A673 (cell line): ENCODE measurements at places on chromosomes 5 and 9. TPM values are rescaled to one million over a fixed set of nuclear protein-coding genes. Genes with fewer than 3 reads are reported as not detected.
A peak's percentile ranks its signal among the peaks of the same experiment; 100 is the strongest.

DNA sequence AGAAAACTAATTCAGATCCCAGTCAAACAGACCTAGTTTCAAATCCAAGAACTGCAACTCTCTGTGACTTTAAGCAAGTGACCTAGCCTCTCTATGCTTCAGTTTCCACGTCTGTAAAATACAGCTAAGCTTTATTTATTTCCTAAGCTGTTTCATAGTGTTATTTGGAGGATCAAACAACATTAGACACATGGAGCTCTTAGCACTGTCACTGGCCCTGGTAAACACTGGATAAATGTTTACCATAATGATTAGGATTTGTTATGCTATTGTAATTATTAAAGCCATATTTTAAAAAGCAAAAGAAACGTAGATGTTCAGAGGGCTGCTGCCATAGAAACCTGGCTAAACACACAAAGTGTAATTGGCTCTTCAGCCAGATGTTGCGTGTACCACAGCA is 26.6 kb upstream of the C5orf58 start:
- no peaks in the 10 kb centered on the region for H3K4me1 ChIP-seq
- H3K4me3 ChIP-seq: no peak overlapping the region
- no peaks in the 10 kb centered on the region for H3K27me3 ChIP-seq

Gene CYSRT1
- total RNA-seq: 0.37 TPM in 1 of 2 replicates, not detected in the other

DNA sequence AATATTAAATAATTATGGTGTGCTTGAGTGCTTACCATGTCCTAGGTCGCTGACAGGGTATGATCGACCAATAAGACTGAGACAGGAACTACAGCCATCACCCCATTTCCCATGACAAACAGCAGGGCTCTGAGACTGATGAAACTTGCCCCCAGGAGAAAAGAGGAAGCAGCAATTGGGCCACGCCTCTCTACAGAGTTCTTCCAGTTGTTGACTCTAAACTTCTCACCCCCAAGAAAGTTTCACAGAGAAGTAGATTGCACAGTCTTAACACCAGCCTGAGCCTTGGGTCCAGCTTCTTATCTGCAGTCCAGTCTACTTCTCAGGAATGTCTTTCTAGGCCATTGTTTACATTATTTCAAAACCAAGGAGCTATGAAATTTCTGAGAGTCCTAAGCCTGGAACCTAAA is 182.2 kb upstream of the ANKRD55 start:
- no peak overlapping the region for H3K27ac ChIP-seq
- H3K27me3 ChIP-seq: no peaks in the 10 kb centered on the region
- H3K36me3 ChIP-seq: no peaks in the 10 kb centered on the region
- no peak overlapping the region for H3K4me3 ChIP-seq
- DNase-seq: no peak

DNA sequence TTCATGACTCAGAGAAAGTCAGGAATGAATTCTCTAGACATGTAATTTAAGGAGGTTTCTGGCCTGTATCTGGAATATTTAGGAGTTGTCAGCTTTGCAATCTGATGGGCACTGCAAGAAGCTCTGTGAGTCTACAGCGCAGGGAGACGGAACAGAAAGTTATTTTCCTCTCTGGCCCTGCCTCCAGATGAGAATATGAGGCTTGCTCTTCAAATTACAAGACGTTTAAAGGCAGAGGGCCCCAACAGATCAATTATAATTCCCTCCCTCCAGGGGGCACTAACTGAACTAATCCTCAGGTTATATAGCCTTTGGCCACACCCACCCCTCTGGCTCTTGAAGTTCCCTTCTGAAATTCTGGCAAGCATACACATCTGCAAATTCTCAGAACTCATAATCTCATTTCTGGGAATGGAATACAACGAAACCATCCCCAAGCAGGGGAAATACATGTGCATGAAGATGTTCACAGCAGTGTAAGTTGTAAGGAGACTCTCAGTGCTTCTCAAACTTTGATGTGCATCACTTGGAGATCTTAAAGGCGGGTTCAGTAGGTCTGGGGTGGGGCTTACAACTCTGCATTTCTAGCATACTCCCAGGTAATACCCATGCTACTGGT is 307.6 kb downstream of the CWC27 start:
- H3K27ac ChIP-seq: peak overlapping the region; percentile 87
- no peaks in the 10 kb centered on the region for H3K27me3 ChIP-seq
- DNase-seq: peak; percentile 95
- no peaks in the 10 kb centered on the region for H3K36me3 ChIP-seq
- H3K4me3 ChIP-seq: no peak overlapping the region

Gene TTC16
- total RNA-seq: not detected in 2 replicates

GRCh38 chr9:7129391-7129790 is 371.6 kb downstream of the KDM4C start:
- no peak overlapping the region for H3K4me3 ChIP-seq
- H3K27me3 ChIP-seq: no peaks in the 10 kb centered on the region
- H3K4me1 ChIP-seq: no peaks in the 10 kb centered on the region
- no peak overlapping the region for H3K27ac ChIP-seq
- H3K36me3 ChIP-seq: no peaks in the 10 kb centered on the region
- DNase-seq: no peak

GRCh38 chr9:90095682-90096081 is 490.9 kb downstream of the GADD45G start:
- H3K27ac ChIP-seq: no peak overlapping the region
- H3K4me3 ChIP-seq: no peak overlapping the region
- no peak for DNase-seq
- H3K4me1 ChIP-seq: no peaks in the 10 kb centered on the region
- no peaks in the 10 kb centered on the region for H3K27me3 ChIP-seq

DNA sequence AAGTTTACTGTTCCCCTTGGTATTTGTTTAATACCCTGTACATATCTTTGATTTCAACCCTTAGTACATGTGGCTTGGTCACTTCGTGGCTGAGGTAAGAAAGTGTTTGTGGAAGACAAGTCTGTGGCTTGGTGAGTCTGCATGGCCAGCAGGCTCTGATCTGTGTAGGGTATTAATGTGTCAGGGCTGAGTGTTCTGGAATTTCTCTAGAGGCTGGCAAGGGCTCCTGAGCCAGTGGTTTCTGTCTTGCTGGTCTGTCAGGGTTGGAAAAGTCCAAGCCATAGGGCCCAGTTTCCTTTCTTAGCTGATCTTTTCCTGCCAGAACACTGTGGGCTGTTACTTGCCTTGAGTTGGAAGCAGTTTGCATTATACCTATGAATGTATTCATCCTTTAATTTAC is 48.0 kb upstream of the FBXL7 start:
- DNase-seq: no peak
- H3K4me3 ChIP-seq: no peak overlapping the region
- no peaks in the 10 kb centered on the region for H3K36me3 ChIP-seq
- no peaks in the 10 kb centered on the region for H3K4me1 ChIP-seq

GRCh38 chr5:14260637-14261036 is 117.5 kb downstream of the TRIO start:
- no peak overlapping the region for H3K4me3 ChIP-seq
- DNase-seq: no peak
- no peaks in the 10 kb centered on the region for H3K27me3 ChIP-seq
- no peak overlapping the region for H3K27ac ChIP-seq
- peaks cover 26% of the 10 kb centered on the region for H3K4me1 ChIP-seq

Gene AFAP1L1
- total RNA-seq: 0.21 and 0.46 TPM in 2 replicates

- H3K4me3 ChIP-seq: no peak overlapping the region
- H3K27me3 ChIP-seq: no peaks in the 10 kb centered on the region
- no peak overlapping the region for H3K27ac ChIP-seq
- H3K4me1 ChIP-seq: no peaks in the 10 kb centered on the region
These were observed 194.0 kb downstream of the SEMA6A start for GRCh38 chr5:116380621-116381020.

DNA sequence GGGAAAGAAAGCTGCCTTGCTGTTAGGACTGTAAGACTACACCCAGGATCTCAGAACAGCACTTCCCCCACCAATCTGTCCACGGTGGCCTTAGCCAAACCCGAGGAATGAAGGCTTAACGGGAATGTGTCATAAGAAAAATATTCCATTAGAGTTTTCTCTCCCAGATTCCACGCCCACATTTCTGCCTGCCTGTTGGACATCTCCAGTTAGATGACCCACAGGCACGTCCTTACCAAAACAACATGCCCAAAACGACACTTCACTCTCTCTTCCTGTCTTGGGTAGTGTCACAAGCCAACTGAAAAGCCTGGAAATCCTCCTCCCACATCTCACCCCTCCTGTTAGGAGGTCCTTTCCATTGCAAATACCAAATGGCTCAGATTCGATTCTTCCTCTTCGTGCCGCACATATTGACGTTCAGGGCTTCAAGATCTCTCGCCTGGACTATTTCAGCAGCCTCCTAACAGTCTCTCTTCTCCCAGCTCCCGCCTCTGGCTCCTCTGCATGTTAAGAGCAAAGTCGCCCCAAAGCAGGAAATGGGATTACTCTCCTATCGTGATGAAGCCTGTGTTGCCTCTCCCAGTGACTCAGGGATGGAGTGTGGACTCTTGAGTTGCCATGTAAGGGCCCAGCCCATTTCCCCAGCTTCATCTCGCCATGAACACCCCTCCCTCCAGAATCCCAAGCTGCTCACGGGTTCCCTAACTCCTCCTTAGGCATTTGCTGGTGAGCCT is 159.3 kb downstream of the NR3C1 start:
- no peak overlapping the region for H3K4me3 ChIP-seq
- H3K4me1 ChIP-seq: peaks cover 4% of the 10 kb centered on the region
- H3K36me3 ChIP-seq: no peaks in the 10 kb centered on the region
- H3K27ac ChIP-seq: no peak overlapping the region

DNA sequence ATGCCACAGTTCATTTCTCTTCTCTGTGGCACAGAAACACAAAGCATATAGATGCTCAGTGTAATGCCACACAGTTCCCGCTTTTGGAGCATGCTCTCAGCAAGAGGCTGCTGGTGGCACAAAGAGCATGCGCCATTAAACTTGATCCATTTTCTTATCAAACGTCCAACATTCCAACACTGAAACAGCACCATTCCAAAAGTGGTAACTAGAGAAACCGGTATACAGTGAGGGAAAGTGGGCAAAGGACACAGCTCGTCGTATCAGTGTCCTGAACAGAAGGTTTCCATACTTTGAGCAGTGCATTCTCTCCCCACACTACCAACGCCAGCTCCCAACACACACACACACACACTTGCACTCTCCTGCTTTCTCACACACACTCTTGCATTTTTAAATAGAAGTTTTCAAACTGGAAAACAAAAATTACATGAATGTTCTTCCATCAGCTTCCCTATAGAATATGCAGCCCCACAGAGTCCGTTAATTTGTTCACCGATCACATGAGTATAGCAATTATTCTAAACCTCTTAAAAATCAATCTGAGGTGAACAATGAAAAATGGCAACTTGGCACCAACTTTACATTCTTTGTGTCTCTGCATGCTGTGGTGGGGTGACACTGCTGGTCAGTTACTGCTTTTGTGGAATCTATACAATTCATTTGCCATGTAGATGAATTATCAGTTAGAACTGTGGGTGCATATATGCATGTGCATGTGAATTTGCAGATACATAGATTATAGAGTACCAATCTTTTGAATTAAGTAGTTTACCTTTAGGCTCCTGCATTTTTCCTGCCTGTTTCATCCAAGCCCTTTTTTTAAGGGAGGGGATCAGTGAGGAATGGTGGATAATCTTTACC is 5.7 kb downstream of the NFIB start:
- peaks cover 16% of the 10 kb centered on the region for H3K36me3 ChIP-seq
- no peak for DNase-seq
- no peaks in the 10 kb centered on the region for H3K27me3 ChIP-seq
- no peak overlapping the region for H3K27ac ChIP-seq

DNA sequence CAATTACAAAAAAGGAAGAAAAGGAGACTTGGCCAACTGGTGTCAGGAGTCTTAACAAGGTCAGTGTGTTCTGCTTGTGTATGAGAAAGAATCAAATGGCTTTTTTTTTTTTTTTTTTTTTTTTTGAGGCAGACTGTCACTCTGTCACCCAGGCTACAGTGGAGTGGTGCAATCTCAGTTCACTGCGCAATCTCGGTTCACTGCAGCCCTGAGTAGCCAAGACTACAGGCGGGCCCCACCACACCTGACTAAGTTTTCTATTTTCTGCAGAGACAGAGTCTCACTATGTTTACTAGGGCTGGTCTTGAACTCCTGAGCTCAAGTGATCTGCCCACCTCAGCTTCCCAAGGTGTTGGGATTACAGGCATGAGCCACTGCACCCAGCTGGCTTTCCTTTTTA is 3.1 kb upstream of the IL7R start:
- H3K4me3 ChIP-seq: no peak overlapping the region
- H3K27ac ChIP-seq: no peak overlapping the region
- H3K27me3 ChIP-seq: no peaks in the 10 kb centered on the region

Gene RRAGA
- 33.0 and 34.9 TPM in 2 replicates for total RNA-seq

- no peaks in the 10 kb centered on the region for H3K4me1 ChIP-seq
- H3K36me3 ChIP-seq: no peaks in the 10 kb centered on the region
- no peak for DNase-seq
- no peak overlapping the region for H3K4me3 ChIP-seq
- no peaks in the 10 kb centered on the region for H3K27me3 ChIP-seq
These were observed 39.2 kb upstream of the LURAP1L start for GRCh38 chr9:12735665-12736064.

DNA sequence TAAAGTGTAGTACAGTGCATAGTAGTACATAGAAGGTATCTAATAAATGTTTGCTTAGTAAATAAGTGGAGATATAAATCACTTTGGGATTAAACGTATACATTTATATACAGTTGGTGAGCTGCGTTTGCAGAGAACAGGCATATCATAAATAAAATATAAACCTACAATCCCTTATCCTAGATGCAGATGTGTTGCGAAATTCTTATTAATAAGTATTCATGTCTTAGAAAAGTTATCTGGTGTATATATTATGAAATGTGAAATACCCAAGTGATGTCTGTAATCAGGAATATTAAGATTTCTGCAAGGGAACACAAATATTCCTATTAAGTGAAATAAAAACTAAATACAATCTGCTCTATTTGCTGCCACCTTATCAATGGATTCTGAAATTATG is 8.8 kb downstream of the CCNH start:
- H3K36me3 ChIP-seq: peaks cover 89% of the 10 kb centered on the region
- no peak overlapping the region for H3K4me3 ChIP-seq
- H3K4me1 ChIP-seq: peaks cover 14% of the 10 kb centered on the region
- no peak for DNase-seq

DNA sequence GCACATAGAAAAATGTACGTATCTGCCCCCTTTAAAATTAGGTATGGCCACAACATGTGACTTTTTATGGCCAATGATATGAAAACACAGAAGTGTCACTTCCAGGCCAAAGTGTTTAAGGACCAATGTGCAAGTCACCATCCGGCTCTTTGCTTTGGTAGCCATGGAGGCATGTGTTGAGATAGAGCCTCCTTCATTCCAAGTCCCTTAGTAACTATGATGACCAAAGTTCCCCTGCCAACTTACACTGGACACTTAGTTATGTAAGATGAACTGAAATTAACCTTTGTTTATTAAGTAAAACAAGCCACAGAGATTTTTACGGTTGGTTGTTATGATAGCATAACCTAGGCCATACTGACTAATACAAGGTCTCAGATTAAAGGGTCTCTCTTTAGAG is 51.0 kb downstream of the FBN2 start:
- H3K4me1 ChIP-seq: no peaks in the 10 kb centered on the region
- no peaks in the 10 kb centered on the region for H3K27me3 ChIP-seq
- no peak overlapping the region for H3K4me3 ChIP-seq
- DNase-seq: no peak
- no peak overlapping the region for H3K27ac ChIP-seq
- no peaks in the 10 kb centered on the region for H3K36me3 ChIP-seq

Gene PSAT1
- total RNA-seq: 179 and 217 TPM in 2 replicates
